Right ventricle myocardium superior (tissue), 1 donor: ENCODE measurements at places on chromosomes 2 and 18. TPM values are rescaled to one million over a fixed set of nuclear protein-coding genes. Genes with fewer than 3 reads are reported as not detected.

DNA sequence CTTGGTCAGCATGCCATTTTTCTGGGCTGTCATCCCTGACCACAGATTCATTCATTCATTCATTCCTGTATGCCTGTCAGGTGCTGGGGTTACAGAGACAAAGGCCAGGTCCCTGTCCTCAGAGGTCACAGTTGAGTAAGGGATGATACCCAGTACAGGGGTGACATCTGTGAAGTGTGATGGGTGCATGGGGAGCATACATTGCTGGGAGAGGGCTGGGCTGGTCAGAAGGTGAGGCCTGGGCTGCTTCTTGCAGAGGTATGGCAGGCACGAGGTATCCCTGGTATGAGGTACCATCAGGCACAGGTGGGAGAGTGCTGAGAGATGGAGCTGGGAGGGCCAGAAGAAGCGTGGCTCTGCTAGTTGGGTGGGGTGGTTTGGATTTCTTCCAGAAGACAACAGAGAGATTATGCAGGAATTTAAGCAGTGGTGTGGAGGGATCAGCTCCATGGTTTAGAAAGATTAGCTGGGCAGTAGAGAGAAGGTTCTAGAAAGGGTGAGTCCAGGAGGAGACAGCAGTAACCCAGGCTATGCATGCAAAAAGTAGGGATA lies 181.9 kb upstream of the HAAO start:
- DNase-seq, result no peak

GRCh38 chr2:152532241-152532640 lies 185.0 kb downstream of the PRPF40A start:
- DNase-seq, result no peak

GRCh38 chr2:55138014-55138881 lies 88.0 kb upstream of the RTN4 start:
- DNase-seq, result no peak

- DNase-seq, result no peak
These were observed 105.2 kb upstream of the TFCP2L1 start for GRCh38 chr2:121390082-121390692.

DNA sequence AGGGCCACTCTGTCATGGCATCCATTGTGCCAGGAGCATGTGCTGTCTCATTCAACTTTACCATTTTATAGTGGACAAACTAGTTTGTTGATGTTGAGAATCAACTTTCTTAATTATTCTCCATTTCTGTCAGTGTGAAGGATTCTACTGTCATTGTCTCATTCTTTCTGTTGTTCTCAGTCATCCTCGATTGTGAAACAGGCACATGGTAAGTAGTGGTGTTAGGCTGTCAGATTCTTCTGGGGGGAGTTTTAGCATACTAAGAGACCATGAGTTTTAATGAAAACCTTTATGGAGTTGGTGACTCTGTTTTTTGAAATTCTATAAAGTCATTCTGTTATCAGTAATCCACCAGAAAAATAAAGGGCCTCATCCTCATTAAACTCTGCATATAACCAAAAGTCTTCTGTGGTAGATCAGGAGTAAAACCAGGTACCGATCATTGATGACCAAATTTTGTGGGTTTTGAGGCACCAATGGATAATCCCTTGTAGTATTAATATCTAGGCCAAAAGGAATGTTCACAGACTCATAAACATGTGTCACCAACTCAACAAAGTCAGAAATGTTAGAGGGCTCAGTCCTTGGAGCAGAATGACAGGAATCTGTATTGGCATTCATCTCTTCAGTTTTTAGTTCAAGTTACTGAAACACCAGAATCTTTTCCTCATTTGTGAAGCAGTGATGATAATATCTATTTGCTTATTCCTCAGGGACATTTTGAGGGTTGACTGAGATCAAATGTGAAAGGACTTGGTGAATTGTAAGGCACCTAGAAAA lies 73.2 kb downstream of the CERS6 start:
- DNase-seq, result no peak

- DNase-seq, result no peak
These were observed 14.9 kb downstream of the EMX1 start for GRCh38 chr2:72932045-72932740.

GRCh38 chr2:42286268-42286946 lies 74.6 kb downstream of the COX7A2L start:
- no peak for DNase-seq

DNA sequence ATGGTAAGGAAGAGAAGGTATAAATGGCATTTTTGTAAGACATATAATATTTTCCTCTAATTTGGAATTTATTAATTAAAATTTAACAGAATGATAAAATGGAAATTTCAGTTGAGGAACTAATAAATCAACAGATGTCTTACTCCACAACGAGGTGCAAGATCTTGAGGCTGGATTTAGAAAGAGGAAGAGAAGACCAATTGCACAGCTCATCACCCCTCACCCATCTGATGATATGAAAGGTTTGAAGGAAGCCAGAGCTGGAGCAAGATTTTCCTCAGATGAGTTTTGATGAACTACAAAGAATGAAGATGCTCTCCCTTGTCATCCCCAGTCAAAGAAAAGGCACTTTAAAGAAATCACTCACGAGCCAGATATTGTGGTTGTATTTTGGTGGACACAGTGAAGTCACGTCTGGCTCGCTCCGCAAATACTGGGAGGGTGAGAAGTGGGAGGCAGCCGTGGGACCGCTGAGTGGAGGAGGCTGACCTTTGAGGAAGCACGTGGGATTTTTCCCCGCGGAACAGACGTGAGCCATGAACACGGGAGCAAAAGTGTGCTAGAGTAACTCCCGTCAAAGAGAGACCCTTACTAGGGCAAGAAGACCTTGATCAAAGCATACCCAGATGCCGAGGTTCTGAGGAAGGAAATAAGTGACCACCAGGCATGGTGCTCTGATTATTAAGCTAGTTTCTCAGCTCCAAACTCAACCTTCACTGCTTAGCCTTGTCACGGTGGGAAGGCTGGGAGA lies 511.4 kb downstream of the RNF144A start:
- no peak for DNase-seq

Gene ADGRF3
- total RNA-seq, result 0.56 TPM
